ENCODE measurements at places on chromosomes 1 and 21.

DNA sequence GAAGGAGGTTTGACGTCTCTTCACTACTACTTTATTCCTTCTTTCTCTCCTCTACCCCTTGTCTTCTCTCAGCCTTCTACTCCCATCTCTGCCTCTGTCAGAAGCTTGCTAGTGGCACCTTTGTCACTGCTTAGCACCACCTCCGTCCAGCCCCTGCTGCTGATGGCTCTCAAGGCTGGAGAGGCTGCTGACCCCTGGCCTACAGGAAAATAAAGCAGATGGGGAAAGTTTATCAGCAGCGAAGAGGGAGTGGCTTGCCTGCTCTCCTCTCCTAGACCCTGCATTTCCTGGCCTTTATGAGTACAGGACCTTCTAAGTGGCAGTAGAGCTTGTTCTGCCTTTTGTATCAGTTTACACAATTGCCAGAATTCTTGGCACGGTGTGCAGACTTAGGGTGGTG is 27.0 kb downstream of the PROX1 start:
- H3K4me3 ChIP-seq, result no peak overlapping the region
- no peaks in the 10 kb centered on the region for H3K4me1 ChIP-seq
- H3K36me3 ChIP-seq, result no peaks in the 10 kb centered on the region
- no peak overlapping the region for H3K27ac ChIP-seq

GRCh38 chr1:230392920-230393521 is 33.1 kb downstream of the PGBD5 start:
- H3K36me3 ChIP-seq, result no peaks in the 10 kb centered on the region
- H3K27ac ChIP-seq, result no peak overlapping the region
- no peak overlapping the region for H3K4me3 ChIP-seq

DNA sequence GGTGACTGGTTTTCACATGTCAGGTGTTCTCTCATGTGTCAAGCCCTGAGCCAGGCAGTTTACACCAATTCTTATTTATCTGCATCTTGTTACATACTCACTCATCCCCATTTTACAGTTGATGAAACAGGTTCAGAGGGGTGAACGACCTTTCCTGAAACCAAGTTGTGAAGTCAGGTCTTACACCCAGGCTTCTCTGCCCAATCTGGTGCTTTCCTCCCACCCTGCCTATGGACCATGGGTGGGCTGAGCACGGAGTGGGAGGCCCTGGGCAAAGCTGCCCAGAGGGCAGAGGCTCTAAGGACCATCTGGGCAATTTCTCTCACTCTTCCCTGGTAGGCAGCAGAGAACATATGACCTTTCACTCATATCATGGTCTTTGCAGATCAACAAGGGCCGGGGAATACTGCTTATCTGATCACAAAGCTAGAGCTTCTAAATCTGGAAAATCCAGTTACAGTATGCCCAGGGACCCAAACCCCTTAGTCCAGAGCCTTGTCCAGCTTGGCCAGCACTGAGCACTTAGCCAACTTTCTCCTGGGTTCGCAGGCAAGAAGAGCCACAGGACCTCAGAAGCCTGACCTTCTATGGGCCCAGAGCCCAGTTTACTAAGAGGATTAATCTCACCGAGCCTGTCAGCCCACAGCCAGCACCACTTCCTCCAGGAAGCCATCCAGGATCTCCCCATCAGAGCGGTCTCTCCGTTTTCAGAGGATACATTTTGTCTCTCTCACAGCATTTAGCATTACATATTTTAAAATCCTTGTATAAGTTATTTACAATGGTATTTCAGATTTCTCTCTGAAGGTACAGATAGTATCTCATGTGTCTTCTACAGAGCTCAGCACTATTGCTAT is 16.0 kb upstream of the TTC39A start:
- no peak overlapping the region for H3K4me3 ChIP-seq
- no peaks in the 10 kb centered on the region for H3K4me1 ChIP-seq
- H3K27ac ChIP-seq, result no peak overlapping the region
- H3K36me3 ChIP-seq, result no peaks in the 10 kb centered on the region
- no peaks in the 10 kb centered on the region for H3K27me3 ChIP-seq

DNA sequence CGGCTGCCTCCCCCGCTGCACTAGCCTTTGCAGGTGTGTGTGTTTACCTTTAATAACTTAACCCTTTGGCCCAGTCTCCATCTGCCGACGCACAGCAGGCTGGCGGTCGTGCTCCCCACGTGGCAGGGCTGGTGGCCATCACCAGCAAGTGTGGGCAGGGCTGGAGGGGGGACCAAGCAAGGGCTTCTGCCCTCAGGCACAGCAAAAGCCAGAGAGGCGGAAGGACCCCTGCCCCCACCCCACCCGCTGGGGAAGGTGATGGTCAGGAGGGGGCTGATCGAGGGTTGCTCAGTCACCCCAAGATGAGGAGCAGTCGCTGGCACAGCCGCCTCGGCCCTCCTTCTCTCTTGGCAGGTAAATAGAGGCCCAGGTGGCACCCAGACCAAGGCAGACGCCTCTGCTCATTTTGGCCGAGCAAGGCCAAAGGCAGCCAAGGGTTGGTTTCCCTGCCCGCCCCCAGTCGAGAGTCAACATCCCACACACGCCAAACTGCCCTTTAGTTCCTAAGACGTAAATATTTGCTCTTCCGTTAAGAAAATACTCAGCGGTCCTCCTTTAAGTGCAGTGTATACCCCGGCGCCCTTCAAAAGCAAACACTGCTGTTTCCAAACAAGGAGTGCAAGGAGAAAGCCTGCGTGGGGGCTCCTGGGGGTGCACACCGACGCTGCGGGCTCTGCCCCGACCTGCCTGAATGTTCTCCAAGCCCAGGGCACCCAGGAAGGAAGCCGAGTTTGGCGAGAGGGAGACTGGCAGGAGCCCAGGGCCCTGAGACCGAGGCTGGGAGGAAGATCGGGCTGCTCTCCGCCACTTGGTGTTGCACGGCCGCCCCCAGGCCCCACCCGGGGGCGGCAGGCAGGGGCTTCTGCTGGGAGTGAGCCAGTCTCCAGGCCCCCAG is 82.7 kb downstream of the SIK1 start:
- no peaks in the 10 kb centered on the region for H3K36me3 ChIP-seq
- DNase-seq, result no peak
- no peak overlapping the region for H3K27ac ChIP-seq
- no peak overlapping the region for H3K4me3 ChIP-seq
- H3K4me1 ChIP-seq, result no peaks in the 10 kb centered on the region

- H3K4me1 ChIP-seq, result no peaks in the 10 kb centered on the region
- H3K27me3 ChIP-seq, result no peaks in the 10 kb centered on the region
- H3K4me3 ChIP-seq, result no peak overlapping the region
Observed at GRCh38 chr1:204742676-204743251, 57.2 kb upstream of the LRRN2 start.

DNA sequence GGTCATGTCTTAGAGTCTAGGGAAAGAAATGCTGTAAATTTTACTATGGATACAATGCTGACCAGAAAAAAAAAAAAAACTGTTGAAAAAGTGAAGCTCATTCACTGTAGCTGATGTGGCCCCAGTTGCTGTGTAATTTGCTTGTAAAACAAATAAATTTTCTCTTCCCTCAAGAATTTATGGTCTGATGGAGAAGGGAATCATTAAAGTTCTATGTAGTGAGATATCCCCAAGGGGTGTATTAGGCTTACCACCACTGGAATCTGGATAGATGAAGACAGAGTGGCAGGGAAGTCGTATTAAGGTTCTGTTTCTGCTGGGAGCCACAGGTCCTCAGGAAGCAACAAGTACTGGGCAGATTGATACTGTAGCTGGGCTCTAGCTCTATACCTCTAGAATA is 860.0 kb downstream of the LTN1 start:
- H3K27ac ChIP-seq, result no peak overlapping the region
- DNase-seq, result no peak
- H3K4me1 ChIP-seq, result no peaks in the 10 kb centered on the region

DNA sequence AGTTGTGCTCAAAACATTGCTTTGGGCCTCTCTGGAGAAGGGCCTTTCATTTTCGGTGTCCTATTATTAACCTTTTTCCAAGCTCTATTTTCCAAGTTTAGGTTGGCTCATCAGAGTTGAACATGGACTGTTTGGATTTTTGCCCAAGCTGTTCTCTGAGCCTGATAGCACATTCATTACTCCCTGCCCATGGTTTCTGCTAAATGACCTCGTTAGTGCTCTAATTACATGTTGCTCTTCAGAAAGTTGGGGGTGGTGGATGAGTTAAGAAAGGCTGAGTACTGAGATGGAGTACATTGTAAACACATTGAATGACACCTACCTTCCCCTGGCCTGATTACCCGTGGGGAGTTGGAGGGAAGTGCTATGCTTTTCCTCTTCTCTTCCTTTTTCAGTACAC is 38.9 kb downstream of the LMO4 start:
- no peaks in the 10 kb centered on the region for H3K36me3 ChIP-seq
- no peaks in the 10 kb centered on the region for H3K4me1 ChIP-seq
- no peaks in the 10 kb centered on the region for H3K27me3 ChIP-seq

DNA sequence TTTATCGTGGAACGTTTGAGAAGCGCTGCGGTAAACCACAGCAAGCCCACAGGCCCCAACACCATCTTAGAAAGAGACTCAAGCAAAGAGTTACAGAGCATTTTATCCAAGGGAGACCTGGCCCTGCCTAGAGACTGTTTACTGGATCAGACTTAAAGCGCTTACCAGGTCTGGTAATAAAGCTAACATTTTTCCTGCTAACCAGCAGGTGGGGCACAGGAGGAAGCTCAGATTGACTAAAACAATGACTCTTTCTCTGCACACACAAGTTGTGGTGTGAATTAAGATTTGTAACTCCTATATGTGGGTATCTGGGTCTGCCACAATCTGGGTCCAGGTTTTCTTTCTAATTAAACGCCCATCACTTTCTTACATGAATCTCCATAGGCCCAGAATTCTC is 136.5 kb upstream of the ETS2 start:
- no peaks in the 10 kb centered on the region for H3K27me3 ChIP-seq
- H3K4me1 ChIP-seq, result no peaks in the 10 kb centered on the region
- H3K27ac ChIP-seq, result no peak overlapping the region
- DNase-seq, result no peak
- H3K4me3 ChIP-seq, result no peak overlapping the region

DNA sequence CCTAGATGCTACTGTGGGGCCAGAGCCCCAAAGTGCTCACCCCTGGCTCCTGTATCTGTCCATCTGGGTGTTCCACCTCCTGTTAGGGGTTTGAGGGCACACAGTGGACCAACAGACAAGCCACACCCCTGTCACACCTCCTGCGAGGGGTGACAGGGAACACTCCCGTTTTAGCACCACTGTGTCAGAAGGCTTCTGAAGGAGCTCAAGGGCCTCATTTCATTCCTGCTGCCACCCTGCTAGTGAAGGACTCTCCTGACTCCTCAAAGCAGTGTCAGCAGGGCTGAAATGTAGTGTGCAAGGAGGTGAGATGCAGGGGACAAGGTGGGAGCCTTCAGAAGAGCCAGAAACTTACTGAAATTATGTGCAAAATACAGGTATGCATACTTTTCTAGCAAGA is 174.6 kb downstream of the GPATCH2 start:
- H3K36me3 ChIP-seq, result no peaks in the 10 kb centered on the region
- no peaks in the 10 kb centered on the region for H3K4me1 ChIP-seq
- no peak overlapping the region for H3K27ac ChIP-seq
- no peaks in the 10 kb centered on the region for H3K27me3 ChIP-seq

DNA sequence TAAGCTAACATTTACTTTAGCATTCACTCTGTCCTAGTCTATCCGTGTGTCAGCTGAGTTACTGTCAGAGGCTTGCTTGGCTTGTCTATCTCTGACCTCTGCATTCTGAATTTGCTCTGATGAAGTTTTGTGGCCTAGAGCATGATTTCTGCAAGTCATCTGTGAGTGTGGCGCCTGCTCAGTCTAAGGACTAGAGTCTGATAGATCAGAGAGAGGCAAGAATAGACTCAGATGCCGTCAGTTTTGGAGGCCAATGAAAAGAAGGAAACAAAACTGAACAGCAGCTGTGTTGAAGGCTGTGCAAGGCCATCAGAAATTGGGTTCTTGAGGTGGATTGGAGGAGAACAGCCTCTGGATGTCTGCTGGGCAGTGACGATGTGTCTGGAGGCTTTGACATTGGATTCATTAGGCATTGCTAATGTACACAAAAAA is 573.1 kb downstream of the USP25 start:
- no peaks in the 10 kb centered on the region for H3K27me3 ChIP-seq
- no peak for DNase-seq
- H3K27ac ChIP-seq, result no peak overlapping the region
- no peaks in the 10 kb centered on the region for H3K4me1 ChIP-seq
- no peaks in the 10 kb centered on the region for H3K36me3 ChIP-seq

- no peak overlapping the region for H3K27ac ChIP-seq
- no peaks in the 10 kb centered on the region for H3K36me3 ChIP-seq
- H3K4me1 ChIP-seq, result no peaks in the 10 kb centered on the region
- no peaks in the 10 kb centered on the region for H3K27me3 ChIP-seq
- H3K4me3 ChIP-seq, result no peak overlapping the region
Observed at GRCh38 chr1:62337706-62338631, 18.7 kb upstream of the KANK4 start.

- DNase-seq, result no peak
- no peaks in the 10 kb centered on the region for H3K27me3 ChIP-seq
- H3K4me1 ChIP-seq, result peaks cover 6% of the 10 kb centered on the region
Observed at GRCh38 chr1:44511769-44512168, 106.7 kb downstream of the RNF220 start.

- H3K4me3 ChIP-seq, result no peak overlapping the region
- H3K27me3 ChIP-seq, result no peaks in the 10 kb centered on the region
- H3K36me3 ChIP-seq, result no peaks in the 10 kb centered on the region
Observed at GRCh38 chr1:30313584-30313983, 409.8 kb downstream of the MATN1 start.

DNA sequence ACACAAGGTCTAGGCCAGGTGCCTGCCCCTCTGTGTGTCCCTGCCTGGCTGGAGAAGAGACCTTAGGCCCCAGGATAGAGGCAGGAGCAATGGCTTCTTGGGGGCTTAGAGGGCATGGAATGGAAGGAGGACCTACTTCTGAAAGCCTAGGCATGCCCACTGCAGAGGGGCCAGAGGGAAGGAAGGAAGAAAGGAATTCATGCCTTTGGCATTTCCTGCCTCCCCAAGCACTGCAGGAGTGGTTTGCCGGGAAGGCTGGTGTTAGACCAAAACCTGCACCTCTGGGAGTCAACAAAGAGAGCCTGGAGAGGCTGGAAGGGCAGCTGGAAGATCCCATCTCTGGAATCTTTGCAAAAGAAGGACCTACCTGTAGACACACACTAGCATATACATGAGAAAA is 50.7 kb upstream of the KCNE2 start:
- no peak for DNase-seq
- H3K36me3 ChIP-seq, result no peaks in the 10 kb centered on the region
- H3K27ac ChIP-seq, result no peak overlapping the region

DNA sequence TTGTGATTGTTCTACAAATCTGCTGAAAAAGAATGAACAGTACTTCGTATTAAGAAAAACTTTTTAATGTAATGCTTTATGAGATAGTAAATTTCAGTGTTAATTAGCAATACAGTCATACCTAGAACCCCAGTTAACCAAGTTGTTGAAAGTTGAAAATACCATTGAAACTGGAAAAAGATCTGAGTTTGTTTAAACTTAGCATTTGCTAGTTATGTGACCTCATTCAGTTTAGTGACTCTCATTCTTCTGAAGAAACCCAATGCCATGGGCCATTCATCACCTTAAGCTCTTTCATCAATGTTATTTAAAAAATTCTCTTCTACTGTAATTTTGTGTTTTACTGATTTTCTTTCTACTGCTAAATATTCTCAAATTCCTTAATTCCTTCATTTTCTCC is 20.2 kb downstream of the RCOR3 start:
- H3K36me3 ChIP-seq, result peaks cover 27% of the 10 kb centered on the region
- no peak overlapping the region for H3K4me3 ChIP-seq
- DNase-seq, result no peak
- H3K4me1 ChIP-seq, result no peaks in the 10 kb centered on the region
- H3K27me3 ChIP-seq, result no peaks in the 10 kb centered on the region
- H3K27ac ChIP-seq, result no peak overlapping the region

GRCh38 chr1:219419860-219420259 is 193.0 kb downstream of the ZC3H11B start:
- no peaks in the 10 kb centered on the region for H3K27me3 ChIP-seq
- no peak overlapping the region for H3K4me3 ChIP-seq
- no peaks in the 10 kb centered on the region for H3K4me1 ChIP-seq
- no peak overlapping the region for H3K27ac ChIP-seq
